T-helper 17 cell (primary cell): ENCODE measurements at places on chromosomes 4 and X. TPM values are rescaled to one million over a fixed set of nuclear protein-coding genes. Genes with fewer than 3 reads are reported as not detected.

CT45A1 gene
- not detected for total RNA-seq

PRMT9 gene
- total RNA-seq = 13.9 TPM

NLGN4X gene
- not detected for total RNA-seq

DBET gene
- not detected for total RNA-seq

MANBA gene
- 27.0 TPM for total RNA-seq

FGFBP2 gene
- not detected for total RNA-seq

DMRTC1 gene
- not detected for total RNA-seq

NAP1L3 gene
- 5.0 TPM for total RNA-seq

SPINK2 gene
- 0.77 TPM for total RNA-seq

IL9R gene
- 2.8 TPM for total RNA-seq

P2RY8 gene
- 141 TPM for total RNA-seq

DNA sequence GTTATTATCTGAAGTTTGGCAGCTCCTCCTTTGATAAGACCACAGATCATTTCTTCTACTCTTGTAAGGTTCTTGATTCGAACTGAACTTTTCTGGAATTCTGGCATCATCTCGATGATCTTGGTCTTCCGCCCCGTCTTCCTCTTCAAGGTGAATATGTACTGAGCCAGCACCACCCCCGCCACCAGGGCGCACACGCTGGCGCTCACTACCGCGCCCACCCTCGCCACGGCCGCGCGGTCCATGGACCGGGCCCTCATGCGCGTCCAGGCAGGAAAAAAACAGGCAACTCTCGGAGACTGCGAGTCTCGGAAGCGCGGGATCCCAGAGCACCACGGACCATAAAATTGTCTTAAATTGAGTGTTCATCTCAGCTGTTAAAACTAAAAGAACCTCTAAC lies 458.4 kb upstream of the NDST3 start:
- H3K27ac ChIP-seq = no peak overlapping the region
- H3K4me1 ChIP-seq = no peaks in the 10 kb centered on the region
- H3K4me3 ChIP-seq = no peak overlapping the region

GRCh38 chrX:110125446-110126162 lies 122.7 kb downstream of the TMEM164 start:
- H3K4me3 ChIP-seq = no peak overlapping the region
- peaks cover under 1% of the 10 kb centered on the region for H3K4me1 ChIP-seq
- peaks cover 2% of the 10 kb centered on the region for H3K36me3 ChIP-seq
- no peak for DNase-seq
- H3K27me3 ChIP-seq = no peaks in the 10 kb centered on the region
- H3K27ac ChIP-seq = no peak overlapping the region

GRCh38 chr4:28921886-28922285 lies 1798.3 kb upstream of the PCDH7 start:
- H3K27me3 ChIP-seq = no peaks in the 10 kb centered on the region
- H3K27ac ChIP-seq = no peak overlapping the region
- H3K4me1 ChIP-seq = no peaks in the 10 kb centered on the region
- H3K4me3 ChIP-seq = no peak overlapping the region
- H3K36me3 ChIP-seq = no peaks in the 10 kb centered on the region

GRCh38 chr4:126748736-126749135 lies 884.0 kb upstream of the INTU start:
- H3K36me3 ChIP-seq = no peaks in the 10 kb centered on the region
- no peak overlapping the region for H3K4me3 ChIP-seq
- no peak overlapping the region for H3K27ac ChIP-seq
- no peaks in the 10 kb centered on the region for H3K27me3 ChIP-seq

GRCh38 chr4:107423677-107424405 lies 296.2 kb downstream of the PAPSS1 start:
- DNase-seq = no peak
- no peaks in the 10 kb centered on the region for H3K4me1 ChIP-seq
- no peak overlapping the region for H3K4me3 ChIP-seq

DNA sequence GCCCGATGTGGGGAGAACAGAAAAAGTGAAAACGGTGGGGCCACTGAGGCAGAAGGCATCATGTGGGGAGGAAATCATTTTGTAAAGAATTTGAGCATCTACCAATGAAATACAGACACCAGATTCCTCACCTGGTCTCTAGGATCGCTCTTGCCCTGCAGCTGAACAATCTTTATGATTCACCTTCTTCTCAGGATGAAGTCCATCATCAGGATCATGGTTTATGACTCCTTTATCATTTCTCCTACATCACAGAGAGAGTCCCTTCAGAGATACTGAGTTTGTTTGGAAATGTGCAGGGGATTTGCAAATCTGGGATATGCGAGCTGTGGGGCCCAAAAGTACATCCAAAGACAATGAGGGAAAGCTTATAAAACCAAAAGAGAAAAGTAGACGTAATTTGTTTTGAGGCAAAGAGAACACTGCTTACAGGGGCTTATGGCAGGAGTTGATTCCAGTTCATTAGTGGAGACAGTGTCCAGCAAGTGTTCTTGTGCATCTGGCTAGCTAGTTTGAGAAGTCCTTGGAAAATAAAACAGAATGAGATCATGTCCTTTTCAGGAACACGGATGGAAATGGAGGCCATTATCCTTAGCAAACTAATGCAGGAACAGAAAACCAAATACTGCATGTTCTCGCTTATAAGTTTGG lies 15.3 kb upstream of the ANXA5 start:
- no peak overlapping the region for H3K27ac ChIP-seq
- peaks cover 2% of the 10 kb centered on the region for H3K36me3 ChIP-seq
- H3K4me1 ChIP-seq = peaks cover 4% of the 10 kb centered on the region
- DNase-seq = no peak
- H3K4me3 ChIP-seq = no peak overlapping the region
- peaks cover 66% of the 10 kb centered on the region for H3K27me3 ChIP-seq

DNA sequence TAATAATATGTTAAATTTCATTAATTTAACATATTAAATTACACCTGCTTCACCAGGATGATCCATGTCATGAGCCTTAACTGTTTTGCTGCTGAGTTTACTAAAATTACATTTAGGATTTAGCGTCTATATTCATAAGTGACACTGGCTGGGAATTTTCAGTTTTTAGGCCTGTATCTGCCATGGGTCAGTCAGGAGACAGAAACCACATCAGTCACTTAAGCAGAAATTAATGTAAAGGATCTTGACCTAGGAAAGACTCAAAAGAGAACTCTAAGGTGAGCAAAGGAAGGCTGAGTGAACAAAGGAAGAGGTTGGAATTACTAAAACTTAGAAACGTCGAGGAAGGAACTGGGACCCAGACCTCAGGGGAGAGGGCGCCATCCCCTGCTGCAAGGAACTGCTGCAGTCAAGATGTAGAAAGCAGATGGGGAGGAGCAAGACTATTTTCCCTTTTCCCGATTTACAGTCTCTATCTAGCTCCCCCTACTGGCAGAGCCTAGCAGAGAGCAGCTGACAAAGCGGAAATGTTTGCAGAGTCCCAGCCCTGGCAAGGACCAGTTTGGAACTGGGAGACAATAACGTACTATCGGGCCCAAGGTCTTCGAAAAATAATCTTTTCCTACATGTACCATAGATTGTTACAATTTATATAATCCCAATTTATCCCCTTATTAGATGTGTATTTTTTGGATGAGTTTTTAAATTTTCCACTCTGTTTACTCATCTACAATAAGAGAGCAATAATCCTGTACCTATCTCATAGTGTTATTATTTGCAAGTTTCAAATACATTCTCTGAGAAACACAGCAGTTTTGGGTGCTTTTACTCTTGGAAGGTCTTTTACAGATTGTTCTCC lies 22.6 kb upstream of the RBBP7 start:
- no peaks in the 10 kb centered on the region for H3K27me3 ChIP-seq
- DNase-seq = peak; percentile 21
- H3K4me3 ChIP-seq = no peak overlapping the region
- peaks cover 11% of the 10 kb centered on the region for H3K4me1 ChIP-seq
- H3K27ac ChIP-seq = no peak overlapping the region

GRCh38 chrX:122943918-122944317 lies 240.2 kb upstream of the GRIA3 start:
- no peak overlapping the region for H3K27ac ChIP-seq
- no peak overlapping the region for H3K4me3 ChIP-seq
- no peaks in the 10 kb centered on the region for H3K27me3 ChIP-seq
- H3K36me3 ChIP-seq = no peaks in the 10 kb centered on the region
- H3K4me1 ChIP-seq = no peaks in the 10 kb centered on the region

DNA sequence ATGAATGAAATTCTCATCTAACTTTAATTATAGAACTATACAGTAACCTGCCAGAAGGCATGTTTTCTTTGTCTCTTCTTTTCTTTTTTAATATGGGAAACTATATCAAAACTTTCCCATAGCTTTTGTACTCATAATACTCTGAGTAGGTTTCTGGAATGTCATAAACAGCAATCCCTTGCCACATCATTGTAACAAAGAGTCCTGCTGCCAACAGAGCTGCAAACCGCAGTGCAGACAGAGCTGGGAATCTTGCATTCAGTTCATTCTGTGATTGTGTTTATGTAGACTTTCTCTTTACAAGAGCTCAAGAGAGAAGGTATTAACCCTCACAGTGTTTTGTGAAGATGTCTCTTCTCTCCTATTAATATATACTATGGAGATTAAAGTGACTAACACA lies 304.4 kb upstream of the SLIT2 start:
- H3K36me3 ChIP-seq = no peaks in the 10 kb centered on the region
- H3K27ac ChIP-seq = no peak overlapping the region
- H3K4me3 ChIP-seq = no peak overlapping the region
- no peaks in the 10 kb centered on the region for H3K27me3 ChIP-seq
- no peak for DNase-seq

DNA sequence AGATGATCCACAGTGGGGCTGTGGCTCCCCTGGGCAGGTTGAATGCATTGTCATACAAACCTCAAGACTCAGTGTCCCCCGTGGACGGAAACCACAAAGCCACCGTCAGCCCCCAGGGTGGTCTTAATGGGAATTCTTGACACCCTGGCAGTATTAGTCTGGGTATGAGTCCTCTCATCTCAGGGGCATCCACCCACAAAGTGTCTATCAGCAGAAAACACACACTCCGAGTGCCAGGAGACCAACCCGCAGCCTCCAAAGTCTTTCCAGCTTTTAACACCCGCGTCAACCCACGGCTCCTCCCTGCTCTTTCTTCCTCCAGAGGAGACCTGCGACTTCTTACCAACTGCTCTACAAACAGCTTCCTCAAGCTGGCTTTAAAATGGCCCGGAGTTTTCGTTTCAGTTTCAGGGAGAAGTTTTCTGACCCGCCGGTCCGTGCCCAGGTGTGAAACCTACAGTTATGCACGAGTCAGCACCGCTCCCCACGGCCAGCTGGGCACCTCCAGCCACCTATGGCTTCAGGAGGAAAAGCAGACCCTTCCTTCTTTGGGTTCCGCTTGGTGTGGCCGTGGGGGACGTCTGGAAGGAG lies 14.4 kb upstream of the ASMTL start:
- peaks cover 68% of the 10 kb centered on the region for H3K4me1 ChIP-seq
- no peak for DNase-seq
- no peaks in the 10 kb centered on the region for H3K27me3 ChIP-seq
- H3K4me3 ChIP-seq = peak overlapping the region; percentile 87
- peaks cover 8% of the 10 kb centered on the region for H3K36me3 ChIP-seq

GRCh38 chr4:52979821-52980590 lies 117.9 kb downstream of the RASL11B start:
- DNase-seq = no peak
- no peaks in the 10 kb centered on the region for H3K27me3 ChIP-seq
- H3K27ac ChIP-seq = no peak overlapping the region
- no peaks in the 10 kb centered on the region for H3K36me3 ChIP-seq

DNA sequence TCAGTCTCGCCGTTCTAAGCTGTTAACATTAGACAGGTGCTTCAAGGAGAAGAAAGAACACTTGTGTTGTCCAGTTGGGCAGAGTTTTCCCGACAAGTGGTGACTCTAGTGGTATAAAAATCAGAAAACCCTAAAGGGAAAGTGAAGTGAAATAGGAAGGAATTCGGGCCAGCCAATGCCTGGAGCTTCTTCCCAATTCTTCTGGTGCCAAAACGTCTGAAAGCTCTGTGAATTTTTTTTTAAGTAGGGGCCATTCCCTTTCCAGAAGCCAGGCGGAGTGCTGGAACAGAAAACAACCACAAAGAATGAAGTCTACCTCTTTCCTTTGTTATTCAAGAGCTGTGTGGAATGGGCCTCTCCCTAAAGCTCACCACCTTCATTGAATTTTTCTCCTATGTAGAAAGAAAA lies 43.1 kb upstream of the PPARGC1A start:
- no peaks in the 10 kb centered on the region for H3K36me3 ChIP-seq
- H3K4me1 ChIP-seq = no peaks in the 10 kb centered on the region
- H3K27me3 ChIP-seq = no peaks in the 10 kb centered on the region

DNA sequence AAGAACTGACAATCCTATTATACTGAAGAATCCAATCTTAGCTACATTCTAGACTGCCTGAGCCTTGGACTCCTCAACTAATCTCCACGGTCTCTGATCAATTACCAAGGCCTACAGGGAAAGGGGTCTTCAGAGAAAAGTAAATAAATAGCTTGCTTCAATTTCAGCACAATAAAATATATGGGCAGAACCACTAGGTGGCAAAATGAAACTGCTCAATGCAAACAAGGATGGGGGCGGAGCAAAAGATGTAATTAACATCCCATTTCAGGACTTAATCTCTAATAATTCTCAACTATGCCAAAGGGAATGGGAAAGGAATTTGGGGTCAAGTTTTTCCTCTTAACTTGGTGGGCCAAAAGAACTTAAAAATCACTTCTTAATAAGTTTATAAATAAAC lies 78.4 kb upstream of the MAP3K15 start:
- peaks cover 2% of the 10 kb centered on the region for H3K36me3 ChIP-seq
- no peak for DNase-seq
- peaks cover 12% of the 10 kb centered on the region for H3K4me1 ChIP-seq
- H3K27ac ChIP-seq = no peak overlapping the region
- no peaks in the 10 kb centered on the region for H3K27me3 ChIP-seq
- H3K4me3 ChIP-seq = no peak overlapping the region

DNA sequence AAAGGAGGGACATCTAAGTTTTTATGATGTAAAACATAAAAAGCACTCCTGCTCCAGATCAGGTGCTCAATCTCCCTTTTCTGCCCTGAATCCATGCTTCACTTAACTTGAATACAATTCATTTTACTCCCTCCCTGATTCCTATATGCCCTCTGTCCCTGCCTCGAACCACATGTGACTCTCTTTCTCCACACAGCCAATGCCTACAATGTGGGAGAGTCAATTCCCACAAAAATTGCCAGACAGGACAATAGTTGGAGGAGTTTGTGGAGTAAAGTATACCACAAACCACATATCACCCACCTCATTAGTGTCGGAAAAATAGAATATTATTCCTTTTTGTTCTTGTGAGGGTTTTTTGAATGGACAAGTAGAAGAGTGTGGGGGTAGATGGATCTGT lies 9.7 kb downstream of the AMMECR1 start:
- H3K27ac ChIP-seq = peak overlapping the region; percentile 84
- no peaks in the 10 kb centered on the region for H3K27me3 ChIP-seq
- H3K36me3 ChIP-seq = no peaks in the 10 kb centered on the region
- no peak for DNase-seq

DNA sequence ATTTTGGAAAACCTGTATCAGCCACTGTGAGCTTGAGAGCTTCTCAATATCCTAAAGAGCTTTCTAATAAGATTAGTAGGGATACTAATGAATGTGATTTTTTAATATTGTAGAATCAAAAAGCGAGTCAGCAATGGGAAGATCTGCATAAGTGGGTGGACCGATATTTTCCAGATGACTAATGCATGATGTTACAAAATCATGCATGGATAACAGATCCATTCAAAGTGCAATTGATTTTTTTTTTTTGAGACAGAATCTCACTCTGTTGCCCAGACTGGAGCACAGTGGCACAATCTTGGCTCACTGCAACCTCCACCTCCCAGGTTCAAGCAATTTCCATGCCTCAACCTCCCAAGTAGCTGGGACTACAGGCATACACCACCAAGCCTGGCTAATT lies 7.3 kb upstream of the CLDN2 start:
- H3K4me1 ChIP-seq = peaks cover 14% of the 10 kb centered on the region
- no peaks in the 10 kb centered on the region for H3K27me3 ChIP-seq
- DNase-seq = no peak
- peaks cover 3% of the 10 kb centered on the region for H3K36me3 ChIP-seq
